ENCODE measurements at places on chromosomes 3 and 15.
A peak's percentile ranks its signal among the peaks of the same experiment; 100 is the strongest.

GRCh38 chr3:45075821-45076625 is 49.9 kb downstream of the CLEC3B start:
- no peak for DNase-seq

DNA sequence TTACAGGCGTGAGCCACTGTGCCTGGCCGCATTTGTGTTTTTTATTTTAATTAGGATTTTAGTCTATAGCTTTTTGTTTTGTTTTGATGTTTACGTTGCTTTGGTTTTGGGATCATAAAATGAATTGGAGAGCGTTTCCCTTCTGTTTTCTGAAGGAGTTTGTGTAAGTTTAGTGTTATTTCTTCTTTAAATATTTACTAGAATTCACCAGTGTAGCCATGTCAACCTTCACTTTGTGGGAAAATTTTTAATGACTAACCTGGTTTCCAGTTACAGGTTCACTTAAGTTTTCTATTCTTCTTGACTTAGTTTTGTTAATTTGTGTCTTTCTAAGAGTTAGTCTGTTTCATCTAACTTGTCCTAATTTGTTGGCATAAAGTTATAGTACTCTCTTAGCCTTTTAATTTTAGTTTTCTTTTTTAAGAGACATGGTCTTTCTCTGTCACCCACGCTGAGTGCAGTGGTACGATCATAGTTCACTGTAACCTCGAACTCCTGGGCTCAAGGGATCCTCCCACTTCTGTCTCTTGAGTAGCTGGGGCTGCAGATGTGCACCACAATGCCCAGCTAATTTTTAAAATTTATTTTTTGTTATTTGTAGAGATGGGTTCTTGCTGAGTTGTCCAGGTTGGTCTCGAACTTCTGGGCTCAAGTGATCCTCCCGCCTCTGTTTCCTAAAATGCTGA is 61.0 kb downstream of the CHD2 start:
- no peak for DNase-seq

DNA sequence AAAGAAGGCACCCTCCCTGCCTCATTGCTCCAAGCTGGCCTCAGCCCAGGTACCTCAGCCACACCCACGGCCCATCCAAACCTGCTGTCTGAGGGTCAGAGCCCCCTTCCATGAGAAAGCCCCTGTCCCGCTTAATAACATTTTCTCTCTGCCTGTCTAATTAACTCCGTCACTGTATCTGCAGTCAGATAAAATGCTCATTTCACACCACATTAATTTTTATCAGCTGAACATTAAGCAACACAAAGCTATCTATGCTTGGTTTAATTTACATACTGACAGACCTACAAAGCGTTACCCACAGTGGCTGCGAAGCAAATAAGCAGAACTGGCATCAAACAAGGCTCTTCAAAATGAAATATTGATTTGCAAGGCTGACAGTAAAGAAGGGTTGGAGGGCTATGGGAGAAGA is 309.8 kb upstream of the ICE2 start:
- no peak for DNase-seq

GRCh38 chr3:124780761-124781475 is 50.7 kb downstream of the UMPS start:
- DNase-seq = peak; percentile 89

DNA sequence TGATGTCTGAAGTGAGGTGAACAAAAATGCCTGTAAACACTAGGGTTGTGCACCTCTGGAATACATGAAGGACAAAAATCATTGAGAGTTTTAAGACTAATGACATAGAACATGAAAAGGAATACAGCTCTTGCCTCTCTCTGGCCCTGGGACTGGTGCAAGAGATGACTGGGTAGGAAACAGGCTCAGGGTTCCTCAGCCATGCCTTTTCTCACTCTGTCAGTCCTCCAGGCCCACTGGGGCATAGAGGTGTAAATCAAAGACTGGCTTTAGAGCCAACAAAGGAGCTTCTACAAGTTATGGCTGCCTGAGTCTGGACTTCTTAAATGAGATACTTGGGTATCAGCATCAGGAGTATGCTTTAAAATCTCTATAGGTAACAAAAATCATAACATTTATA is 554.7 kb upstream of the KCNMB2 start:
- no peak for DNase-seq

GRCh38 chr3:67048715-67049074 is 50.6 kb downstream of the KBTBD8 start:
- no peak for DNase-seq

GRCh38 chr3:159839561-159840379 is 148.9 kb upstream of the IL12A start:
- DNase-seq = peak; percentile 12
